Stimulated activated CD8-positive, alpha-beta memory T cell treated with anti-CD3 and anti-CD28 coated beads, Interleukin-15, amount 100 ng/mL, for 48 hours (primary cell): ENCODE measurements at places on chromosomes 7 and 10.

DNA sequence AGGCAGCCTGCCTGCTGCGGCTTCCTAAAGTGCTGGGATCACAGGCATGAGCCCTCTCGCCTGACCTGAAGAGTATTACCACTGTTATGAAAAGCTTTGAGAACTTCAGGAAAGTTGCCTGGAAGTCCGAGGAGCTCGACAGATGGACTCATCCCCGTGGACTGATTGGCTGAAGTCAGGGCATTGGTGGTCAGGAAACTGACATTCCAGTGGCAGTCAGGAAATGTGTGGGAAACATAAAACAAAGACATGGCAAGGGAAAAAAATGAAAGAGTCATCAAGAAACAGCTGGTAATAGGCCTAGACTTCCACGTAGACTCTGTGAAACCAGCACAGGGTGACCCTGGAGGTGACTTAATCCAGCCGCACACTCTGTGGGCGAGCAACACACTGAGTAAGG lies 123.3 kb downstream of the CDH23 start:
- no peak for DNase-seq

DNA sequence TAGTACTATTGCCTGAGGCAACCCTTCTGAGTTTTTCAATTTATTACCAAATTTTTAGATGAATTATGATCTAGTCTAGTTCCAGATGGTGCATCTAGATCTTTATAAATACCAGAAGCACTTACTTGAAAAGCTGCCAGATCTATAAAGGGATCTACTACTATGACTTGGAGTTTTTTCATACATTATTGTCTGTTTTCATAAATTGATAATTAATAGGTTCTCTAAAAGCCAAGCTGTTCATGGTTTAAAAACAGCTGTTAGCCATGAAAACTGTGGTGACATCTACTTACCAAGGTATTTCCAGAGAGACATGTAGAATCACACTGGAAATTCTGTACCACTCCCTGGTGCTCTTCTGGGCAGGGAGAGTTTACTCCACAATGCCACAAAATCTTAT lies 786.5 kb upstream of the C7orf33 start:
- DNase-seq, result no peak

DNA sequence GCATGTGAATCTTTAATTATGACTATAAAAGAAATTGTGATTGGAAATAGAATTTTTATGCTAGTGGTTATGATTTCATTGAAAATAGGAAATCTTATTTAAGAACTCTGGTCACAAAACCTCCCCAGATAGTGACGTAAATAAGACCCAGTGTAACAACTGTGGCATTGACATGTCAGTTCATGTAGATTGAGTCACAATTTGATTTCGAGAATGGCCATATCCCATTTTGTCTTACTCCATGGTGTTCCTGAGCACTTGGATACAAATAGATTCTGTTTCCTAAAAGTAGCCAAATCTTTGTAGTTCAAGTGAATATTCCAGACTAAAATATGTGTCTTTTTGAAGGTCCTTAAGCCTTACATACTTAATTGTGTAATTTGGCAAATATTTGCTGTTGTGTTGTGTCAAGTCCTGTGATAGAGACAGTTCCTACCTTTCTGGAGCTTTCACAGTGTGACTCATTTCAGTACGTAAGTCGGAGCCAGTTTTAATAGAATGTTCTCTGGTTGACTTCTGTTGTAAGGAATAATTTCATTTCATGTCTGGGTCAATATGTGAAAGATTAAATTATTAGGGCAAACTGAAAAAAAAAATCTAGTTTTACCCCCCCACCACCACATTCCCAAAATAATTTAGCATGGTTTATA lies 37.1 kb upstream of the TOMM7 start:
- no peak for DNase-seq

- DNase-seq, result peak; percentile 77
Observed at GRCh38 chr10:15088428-15089261, at the start of gene ACBD7. Gene ACBD7 (minus strand): TSS chr10:15088776. CDS start chr10:15088728, 48 bp downstream.

- DNase-seq, result no peak
Observed at GRCh38 chr10:31554556-31554955, 235.5 kb downstream of the ZEB1 start.

DNA sequence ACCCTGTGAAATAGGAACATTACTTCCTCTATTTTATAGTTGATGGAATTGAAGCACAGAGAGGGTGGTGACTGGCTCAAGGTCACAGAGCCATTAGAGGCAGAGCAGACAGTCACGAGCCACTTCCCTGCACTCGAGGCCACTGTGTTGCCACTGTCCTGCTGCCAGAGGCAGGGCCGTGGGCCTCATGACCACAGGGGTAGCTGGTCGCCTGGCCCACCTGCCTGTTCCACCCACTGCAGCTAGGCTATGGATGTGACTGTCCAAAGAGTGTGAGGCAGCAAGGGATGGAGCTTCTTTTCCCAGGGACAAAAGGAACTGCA lies 38.2 kb downstream of the RPS24 start:
- DNase-seq, result no peak

DNA sequence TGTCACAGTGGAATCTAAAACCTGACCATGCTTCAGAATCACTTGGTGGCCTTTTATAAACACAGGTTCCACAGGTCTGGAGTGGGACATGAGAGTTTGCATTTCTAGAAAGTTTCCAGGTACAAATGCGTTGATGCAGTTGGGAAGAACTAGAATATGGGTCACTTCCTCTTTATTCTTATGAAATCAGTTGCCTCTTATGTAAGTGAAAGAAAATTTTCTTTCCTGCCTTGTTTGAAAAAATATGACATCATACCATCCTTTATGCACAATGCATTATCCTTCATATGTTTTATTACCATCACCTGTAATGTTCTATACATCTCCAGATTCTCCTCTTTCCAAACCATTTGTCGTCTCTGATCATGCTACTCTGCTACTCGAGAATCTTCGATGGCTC lies 44.0 kb downstream of the PLXNA4 start:
- DNase-seq, result no peak

DNA sequence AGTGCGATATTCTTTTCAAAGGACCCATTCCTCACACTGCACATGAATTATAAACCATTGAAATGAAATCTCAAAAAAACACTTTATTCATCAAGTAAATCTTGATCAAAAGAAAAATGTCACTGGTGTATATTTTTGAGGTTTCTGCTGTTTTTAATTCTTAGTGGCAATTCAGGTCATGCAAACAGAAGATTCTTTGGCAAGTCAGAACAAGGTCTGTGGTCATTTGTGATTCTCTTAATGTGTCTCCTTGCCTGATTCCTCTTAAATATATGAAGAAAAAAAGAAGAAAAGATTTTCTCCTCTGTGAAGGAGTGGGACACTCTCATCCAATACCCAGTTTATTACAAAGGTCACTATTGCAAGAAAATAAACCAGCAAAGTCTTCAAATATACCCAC lies 308.2 kb upstream of the BMPER start:
- no peak for DNase-seq

DNA sequence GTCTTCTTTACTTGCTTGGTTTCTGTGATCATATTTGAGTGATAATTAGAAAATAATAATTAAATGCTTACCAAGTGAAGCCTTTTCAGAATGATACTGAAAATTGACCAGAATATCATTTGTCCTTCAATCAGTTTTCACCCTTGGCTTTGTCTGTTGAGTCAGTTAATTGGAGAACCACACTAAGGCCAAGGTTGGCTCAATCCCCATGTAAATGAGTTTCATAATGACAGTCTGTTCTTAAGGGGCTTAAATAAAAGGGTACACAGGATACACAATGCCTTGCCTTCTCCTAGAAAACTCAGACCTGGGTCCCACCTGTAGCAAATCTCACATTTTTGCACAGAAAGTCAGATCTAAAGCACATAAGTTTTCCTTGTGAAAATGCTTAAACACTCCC lies 31.3 kb upstream of the EGR2 start:
- DNase-seq, result no peak

DNA sequence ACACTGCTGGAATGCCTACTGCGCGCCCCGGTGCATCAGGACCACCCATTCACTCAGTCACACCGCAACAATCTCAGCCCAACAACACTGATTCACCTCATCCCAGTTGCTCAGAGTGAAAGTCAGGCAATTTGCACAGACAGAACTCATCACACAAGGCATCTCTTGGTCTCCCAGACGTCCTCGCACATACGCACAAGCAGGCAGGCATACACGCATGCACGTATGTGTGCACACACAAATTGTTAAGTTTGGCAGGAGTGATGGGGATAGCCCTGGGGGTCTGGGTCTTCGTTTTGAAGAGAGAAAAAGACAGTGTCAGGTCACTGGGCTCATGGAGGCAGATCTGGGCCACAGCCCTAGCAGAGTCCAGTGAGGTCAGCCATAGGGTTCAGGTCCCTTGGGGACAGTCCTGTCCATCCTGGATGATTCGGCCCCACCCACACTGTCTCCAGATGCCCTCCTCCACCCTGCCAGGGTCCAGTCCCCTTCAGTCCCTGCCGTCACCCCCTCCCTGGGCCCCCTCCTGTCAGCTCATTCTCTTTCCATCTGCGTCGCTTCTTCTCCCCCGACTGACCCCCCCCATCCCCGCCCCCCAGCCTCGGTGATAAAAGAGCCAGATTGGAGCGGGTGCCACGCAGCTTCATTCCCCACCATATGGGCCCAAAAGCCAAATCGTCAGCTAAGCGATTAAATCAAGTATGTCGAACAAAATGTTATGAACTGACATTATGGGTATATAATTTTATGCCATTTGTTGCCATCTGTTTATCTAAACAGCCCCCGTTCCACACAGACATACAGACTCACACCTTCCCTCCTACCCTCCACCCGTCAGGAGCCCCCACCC lies 48.5 kb upstream of the SLF2 start:
- no peak for DNase-seq

DNA sequence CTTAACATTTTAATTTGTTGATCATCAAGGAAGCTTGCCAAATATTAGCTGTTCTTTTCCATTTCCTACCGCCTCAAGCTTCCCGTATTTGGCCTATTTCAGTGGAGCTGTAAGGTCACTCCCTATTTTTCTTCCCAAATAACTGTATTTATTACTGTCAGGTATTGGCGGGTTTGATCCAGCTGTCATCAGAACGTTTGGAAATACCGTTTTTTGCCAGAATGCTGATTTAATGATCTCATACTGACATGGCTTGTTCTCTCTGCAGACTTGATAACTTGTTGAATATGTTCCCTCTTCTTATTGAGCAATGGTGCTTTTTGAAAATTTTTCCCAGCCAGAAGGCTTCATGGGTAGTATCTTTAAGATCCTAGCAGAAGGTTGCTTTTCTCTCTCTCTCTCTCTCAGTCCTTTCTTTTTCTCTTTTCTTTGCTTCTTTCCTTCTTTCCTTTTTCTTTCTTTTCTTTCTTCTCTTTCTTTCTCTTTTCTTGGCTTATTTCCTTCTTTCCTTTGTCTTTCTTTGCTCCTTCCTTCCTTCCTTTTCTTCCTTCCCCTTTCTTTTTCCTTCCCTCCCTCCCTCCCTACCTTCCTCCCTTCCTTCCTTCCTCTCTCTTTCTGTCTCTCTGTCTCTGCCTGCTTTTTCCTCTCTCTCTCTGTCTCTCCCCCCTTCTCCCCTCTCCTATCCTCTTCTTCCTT lies 42.1 kb downstream of the CUX1 start:
- DNase-seq, result no peak
